ENCODE measurements at places on chromosomes 1 and 21. TPM values are rescaled to one million over a fixed set of nuclear protein-coding genes. Genes with fewer than 3 reads are reported as not detected.

The CYP4Z1 gene
- not detected for total RNA-seq

GRCh38 chr1:185595835-185596667 is 138.1 kb upstream of the HMCN1 start:
- H3K27ac ChIP-seq = no peak overlapping the region
- H3K27me3 ChIP-seq = no peaks in the 10 kb centered on the region
- no peaks in the 10 kb centered on the region for H3K4me1 ChIP-seq
- H3K4me3 ChIP-seq = no peak overlapping the region
- DNase-seq = peak; percentile 77

The DISP3 gene
- 0.13 TPM for total RNA-seq

GRCh38 chr21:41719691-41720090 is 47.2 kb downstream of the RIPK4 start:
- H3K27ac ChIP-seq = no peak overlapping the region
- H3K4me3 ChIP-seq = no peak overlapping the region
- no peaks in the 10 kb centered on the region for H3K27me3 ChIP-seq
- no peaks in the 10 kb centered on the region for H3K4me1 ChIP-seq

GRCh38 chr1:192689459-192689858 is 53.5 kb downstream of the RGS13 start:
- H3K4me1 ChIP-seq = no peaks in the 10 kb centered on the region
- no peak overlapping the region for H3K27ac ChIP-seq
- DNase-seq = no peak
- no peaks in the 10 kb centered on the region for H3K36me3 ChIP-seq
- no peaks in the 10 kb centered on the region for H3K27me3 ChIP-seq

The KIF21B gene
- total RNA-seq = 3.1 TPM

The LENEP gene
- total RNA-seq = not detected

DNA sequence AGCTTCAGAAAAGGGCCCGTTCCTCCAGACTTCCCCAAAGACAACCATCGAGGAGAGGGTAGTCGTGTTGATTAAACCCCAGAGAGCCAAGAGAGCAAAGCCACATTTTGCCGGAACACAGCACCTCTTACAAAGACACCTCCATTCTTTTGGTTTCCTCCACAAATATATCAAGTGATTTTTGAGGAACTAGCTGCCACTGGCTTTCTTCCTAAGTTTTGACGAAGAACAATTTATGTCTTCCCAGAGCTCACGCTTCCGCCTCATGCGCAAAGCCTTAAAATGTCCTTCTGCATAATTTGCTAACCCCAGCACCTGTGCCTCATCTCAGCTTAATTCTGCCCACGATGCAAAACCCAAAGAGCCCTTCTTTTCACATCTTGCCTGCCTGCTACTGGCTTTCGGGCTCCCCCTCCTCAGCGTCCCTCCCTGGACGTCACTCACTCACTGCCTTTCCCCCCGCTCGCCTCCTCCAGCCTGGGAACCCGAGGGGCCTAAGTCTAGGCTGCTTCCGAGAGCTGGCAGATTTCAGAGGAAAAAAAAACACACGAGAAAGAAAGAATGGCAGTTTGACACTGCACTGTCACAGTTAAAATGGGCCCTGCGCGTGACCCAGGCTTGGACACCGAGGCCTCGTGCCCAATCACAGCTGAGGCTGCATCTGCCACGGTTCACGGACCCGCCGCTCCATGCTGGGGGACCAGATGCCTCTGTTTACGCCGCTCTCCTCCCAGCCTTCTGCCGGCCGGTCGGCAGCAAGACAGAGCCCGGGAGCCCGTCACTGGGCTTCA is 77.6 kb upstream of the IFNAR2 start:
- no peak overlapping the region for H3K27ac ChIP-seq
- no peaks in the 10 kb centered on the region for H3K4me1 ChIP-seq
- DNase-seq = no peak
- H3K27me3 ChIP-seq = no peaks in the 10 kb centered on the region
- H3K4me3 ChIP-seq = no peak overlapping the region
- no peaks in the 10 kb centered on the region for H3K36me3 ChIP-seq

Measured in colonic mucosa (tissue), 4 donors.